ENCODE measurements at places on chromosomes 12 and 14. TPM values are rescaled to one million over a fixed set of nuclear protein-coding genes. Genes with fewer than 3 reads are reported as not detected.

Gene HECTD1
- total RNA-seq, result 213 TPM

Gene PTGDR
- 0.26 TPM for total RNA-seq

Gene NUAK1
- total RNA-seq, result 33.6 TPM

Gene SSPN
- 40.3 TPM for total RNA-seq

Gene C12orf50
- 0.40 TPM for total RNA-seq

Gene SLC15A4
- total RNA-seq, result 44.7 TPM

Gene RNASE3
- not detected for total RNA-seq

Gene B4GALNT1
- 14.1 TPM for total RNA-seq

Gene PDE3A
- total RNA-seq, result 7.7 TPM

Gene RNF212B
- not detected for total RNA-seq

Gene ANKRD33
- 0.27 TPM for total RNA-seq

Gene TSPAN19
- 0.59 TPM for total RNA-seq

Measured in uterus (tissue), 4 donors.